NCI-H2171 treated with DMSO at 0.1 percent for 48 hours (cell line): ENCODE measurements at places on chromosomes 2 and 18.
A peak's percentile ranks its signal among the peaks of the same experiment; 100 is the strongest.

GRCh38 chr2:106175086-106175850 is 18.8 kb downstream of the UXS1 start:
- DNase-seq = no peak

GRCh38 chr18:80203249-80203648 is 44.1 kb downstream of the PARD6G start:
- DNase-seq = no peak

GRCh38 chr2:144477957-144478311 is 42.0 kb downstream of the ZEB2 start:
- DNase-seq = no peak

- DNase-seq = no peak
Observed at GRCh38 chr2:83850071-83850725, 608.9 kb downstream of the SUCLG1 start.

DNA sequence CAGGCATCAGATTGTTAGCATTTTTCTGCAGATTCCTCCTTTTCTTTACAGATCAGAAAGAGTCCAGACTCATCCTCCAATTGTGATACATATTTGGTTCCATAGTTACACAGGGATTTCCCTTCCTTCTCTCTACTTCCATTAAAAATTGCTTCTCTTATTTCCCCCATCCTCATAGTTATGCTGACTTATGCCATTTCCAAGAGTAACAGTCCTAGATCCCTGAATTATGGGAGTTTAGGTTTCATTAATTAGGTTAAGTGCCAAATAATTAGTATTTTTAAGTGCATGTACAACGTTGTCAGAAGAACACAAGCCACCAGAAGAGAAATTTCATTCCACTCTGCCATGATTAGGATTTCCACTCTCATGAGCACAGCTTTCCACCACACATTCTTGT is 198.5 kb downstream of the BARD1 start:
- no peak for DNase-seq

- DNase-seq = no peak
Observed at GRCh38 chr18:74745633-74746403, 148.1 kb downstream of the ZNF407 start.

GRCh38 chr2:84841577-84841976 is 39.3 kb downstream of the TRABD2A start:
- DNase-seq = no peak

DNA sequence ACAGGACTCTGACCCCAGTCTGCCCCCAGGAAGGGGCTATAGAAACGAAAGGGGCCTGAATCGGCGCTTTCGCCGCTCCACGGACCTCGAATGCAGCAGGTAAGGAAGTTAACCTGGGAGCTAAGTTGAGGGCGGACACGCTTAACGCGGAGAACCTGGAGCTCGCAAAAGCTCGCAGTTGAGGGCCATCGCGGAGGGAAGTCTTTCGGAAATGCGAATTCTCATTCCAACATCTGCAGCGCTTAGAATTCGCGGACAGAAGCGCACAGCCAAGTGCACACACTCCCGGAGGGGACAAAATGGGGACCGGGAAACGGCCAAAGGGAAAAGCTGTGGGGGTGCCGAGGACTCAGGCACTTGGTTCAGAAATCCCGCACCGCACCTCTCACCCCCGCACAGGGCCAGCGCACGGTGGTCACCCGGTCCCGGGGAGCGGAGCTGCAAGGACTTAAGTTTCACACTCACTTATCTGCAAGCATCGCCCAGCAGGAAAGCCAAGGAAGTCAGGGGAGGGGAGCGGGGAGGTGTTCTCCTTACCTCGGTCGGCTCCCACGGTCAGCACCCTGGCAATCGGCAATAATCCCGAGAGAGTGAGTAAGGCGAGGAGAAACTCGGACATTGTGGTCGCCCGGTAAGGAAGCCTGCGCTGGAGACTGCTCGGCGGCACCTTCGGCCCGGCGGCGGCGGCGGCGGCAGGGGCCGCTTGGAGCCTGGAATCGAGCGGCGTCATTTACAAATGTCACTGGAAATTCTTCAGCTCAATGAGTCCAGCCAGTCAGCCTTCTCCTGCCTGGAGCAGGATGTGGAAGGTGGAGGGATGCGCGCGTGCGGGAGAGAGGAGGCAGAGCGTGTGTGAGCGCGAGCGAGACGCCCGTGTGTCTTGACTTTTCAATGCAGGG is 456 bp downstream of the LRP1B start:
- peak; percentile 76 for DNase-seq

DNA sequence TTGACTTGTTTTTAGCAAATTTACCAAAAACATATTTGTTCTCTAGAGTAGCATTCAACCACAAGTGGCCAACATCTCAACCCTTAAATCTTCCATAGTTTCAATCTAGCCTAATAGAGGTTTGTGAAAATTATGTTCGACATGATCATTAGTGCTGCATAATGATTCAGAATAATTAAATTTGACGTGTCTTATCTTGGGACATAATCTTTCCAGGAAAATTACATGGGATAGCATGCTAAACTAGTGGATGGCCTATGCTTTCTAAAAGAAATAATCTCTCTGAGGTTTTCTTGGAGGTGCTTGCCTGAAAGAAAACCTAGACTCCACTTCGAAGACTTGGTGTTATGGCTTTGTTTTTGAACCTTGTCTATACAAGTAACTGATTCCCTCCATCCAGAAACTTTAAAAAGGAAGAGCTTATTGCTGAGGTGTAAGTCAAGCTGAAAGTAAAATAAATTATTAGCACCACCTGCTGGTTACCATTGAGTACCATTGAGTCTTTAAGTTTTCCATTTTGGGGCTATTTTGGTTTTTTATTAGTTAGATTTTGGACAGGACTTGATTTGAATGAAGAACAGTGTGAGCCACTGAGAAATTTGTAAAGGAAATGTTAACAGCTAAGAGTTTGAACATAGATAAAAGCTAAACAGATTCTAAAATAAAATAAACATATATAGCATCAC is 32.7 kb downstream of the COX7A2L start:
- peak; percentile 22 for DNase-seq

- no peak for DNase-seq
Observed at GRCh38 chr2:236014408-236015131, 153.6 kb downstream of the GBX2 start.

- no peak for DNase-seq
Observed at GRCh38 chr2:102356381-102356712, 751 bp downstream of the IL18R1 start.

DNA sequence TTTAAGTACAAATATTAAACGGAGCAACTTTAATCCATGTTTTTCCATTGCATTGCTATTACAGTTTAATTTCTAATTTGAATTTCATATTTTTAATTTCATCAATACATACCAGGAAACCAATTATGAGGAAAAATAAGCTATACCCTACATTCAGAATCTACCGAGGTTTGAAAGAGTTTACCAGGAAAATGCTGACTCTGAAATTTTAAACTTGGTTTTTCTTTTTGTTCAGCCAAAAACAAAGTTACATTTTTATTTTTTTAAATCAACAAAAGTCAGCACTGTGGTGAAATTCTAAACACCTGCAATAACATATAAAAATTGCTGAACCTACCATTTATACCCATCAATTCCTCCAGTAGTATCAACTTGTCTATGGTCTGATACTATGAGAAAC is 53.7 kb downstream of the GFPT1 start:
- no peak for DNase-seq

DNA sequence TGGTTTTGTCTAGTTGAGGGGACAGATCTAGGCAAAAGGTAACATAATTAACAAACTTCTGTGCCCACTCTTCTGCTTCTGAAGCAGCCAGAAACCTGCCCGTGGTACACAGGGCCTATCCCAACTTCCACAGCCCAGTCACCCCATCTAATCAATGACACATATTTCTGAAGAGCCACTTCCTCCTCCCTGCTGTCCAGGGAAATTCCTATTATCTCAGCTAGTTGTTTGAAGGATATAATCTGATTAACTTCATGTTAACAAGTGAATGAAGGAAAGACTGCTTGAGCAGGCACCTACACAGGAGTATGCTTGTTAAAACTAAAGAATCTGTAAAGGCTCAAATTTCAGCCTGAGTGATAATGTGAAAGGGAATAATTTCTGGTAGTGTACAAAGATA is 61.4 kb downstream of the CCDC148 start:
- no peak for DNase-seq

DNA sequence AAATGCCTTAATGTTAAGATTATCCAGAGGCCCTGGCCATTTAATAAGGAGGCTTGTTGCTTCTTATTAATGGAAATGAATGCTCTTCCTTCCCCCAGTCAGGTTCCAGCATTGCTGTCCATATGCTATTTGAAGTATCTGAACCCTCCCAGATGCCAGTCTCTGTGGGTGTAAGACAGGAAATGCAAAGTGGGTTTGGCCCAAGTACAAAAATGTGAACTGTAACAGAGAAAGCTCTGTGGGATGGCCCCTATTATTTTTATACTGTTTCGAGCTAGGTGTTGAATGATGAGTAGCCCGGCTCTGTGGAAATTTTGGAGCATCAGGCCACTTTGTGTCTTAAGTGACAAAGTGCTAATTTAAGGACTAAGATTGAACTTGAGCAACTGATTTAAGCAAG is 141.0 kb downstream of the UXS1 start:
- no peak for DNase-seq

GRCh38 chr2:96549967-96550786 is 13.6 kb downstream of the ARID5A start:
- no peak for DNase-seq

- no peak for DNase-seq
Observed at GRCh38 chr2:156818944-156819343, 382.8 kb downstream of the GPD2 start.

DNA sequence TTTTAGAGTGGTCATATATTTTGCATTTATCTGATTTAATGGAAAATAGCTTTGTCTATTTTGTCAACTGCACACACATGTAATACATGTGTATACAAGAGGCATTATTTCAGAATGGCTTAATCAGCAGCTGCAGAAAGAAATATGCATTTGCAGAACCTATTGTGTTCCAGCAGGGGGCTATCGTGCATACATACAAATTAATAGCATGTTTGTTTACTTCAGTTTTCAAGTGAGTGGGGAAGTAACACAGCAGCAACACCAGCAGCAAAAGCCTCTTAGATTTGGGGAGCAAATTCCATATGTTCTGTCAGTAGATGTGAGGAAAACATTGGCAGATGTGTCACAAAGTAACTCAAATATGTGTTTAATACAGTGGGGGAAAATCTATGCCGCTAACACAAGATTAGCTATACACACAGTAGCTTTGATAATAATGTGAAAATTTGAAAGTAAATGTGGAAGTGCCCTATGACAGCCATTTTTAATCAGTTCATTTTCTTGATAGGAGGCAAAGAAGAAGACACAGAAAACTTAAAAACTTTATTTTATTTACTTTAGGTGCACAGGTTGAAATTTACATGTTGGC is 218.1 kb downstream of the WDR7 start:
- peak; percentile 65 for DNase-seq

GRCh38 chr18:70382017-70382416 is 93.2 kb downstream of the SOCS6 start:
- no peak for DNase-seq

GRCh38 chr2:133139847-133140533 is 428.3 kb downstream of the NCKAP5 start:
- DNase-seq = no peak

GRCh38 chr2:61379521-61379920 is 91.4 kb downstream of the USP34 start:
- DNase-seq = no peak

DNA sequence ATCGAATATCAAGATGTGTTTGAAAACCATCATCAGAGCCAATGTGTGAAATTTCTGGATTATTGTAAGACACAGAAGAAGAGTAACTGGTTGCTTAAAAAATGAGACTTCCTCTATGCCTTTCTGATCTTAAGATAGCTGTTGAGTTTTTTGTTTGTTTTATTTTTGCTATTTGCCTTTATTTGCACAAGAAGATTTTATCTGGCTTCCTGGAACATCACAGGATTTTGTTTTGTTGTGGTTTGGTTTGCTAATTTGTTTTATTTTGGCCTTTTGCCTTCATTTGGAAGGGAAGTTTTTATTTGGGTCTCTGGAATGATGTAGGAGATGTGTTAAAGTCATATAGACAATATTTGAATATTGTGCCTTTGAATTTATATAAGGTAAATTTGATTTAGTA is 3.9 kb upstream of the CYTIP start:
- no peak for DNase-seq

DNA sequence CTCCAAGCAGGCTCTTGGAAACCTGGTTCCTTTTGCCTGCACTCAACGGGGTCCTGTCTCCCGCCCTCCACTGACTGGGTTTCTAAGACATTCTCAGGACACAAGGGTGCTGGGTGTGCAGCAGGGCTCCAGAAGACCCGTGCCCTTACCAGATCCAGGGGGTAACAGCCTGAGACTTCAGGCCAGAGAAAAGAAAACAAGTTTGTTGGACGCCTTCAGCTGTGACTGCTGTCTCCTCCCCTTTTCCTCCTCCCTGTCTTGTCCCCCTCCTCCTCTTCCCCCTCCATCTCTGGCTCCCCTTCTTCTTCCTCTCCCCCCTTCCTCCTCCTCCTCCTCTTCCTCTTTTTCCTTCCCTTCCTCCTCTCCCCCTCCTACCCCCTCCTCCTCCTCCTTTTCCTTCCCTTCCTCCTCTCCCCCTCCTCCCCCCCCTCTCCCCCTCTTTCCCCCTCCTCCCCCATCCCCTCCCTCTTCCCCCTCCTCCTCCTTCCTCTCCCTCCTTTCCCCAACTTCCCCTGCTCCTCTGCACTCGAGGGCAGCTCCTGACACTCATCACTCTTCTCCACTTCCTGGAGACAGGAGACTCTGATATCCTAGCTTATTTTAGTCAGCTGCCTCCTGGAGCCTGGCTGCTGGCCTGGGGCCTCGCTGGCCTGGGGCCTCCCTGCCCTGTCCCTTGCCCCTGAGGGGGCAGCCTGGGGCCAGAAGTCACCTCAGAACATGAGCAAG is 12.4 kb downstream of the ADRA2B start:
- DNase-seq = no peak

- no peak for DNase-seq
Observed at GRCh38 chr2:12741380-12741779, 24.6 kb downstream of the TRIB2 start.

DNA sequence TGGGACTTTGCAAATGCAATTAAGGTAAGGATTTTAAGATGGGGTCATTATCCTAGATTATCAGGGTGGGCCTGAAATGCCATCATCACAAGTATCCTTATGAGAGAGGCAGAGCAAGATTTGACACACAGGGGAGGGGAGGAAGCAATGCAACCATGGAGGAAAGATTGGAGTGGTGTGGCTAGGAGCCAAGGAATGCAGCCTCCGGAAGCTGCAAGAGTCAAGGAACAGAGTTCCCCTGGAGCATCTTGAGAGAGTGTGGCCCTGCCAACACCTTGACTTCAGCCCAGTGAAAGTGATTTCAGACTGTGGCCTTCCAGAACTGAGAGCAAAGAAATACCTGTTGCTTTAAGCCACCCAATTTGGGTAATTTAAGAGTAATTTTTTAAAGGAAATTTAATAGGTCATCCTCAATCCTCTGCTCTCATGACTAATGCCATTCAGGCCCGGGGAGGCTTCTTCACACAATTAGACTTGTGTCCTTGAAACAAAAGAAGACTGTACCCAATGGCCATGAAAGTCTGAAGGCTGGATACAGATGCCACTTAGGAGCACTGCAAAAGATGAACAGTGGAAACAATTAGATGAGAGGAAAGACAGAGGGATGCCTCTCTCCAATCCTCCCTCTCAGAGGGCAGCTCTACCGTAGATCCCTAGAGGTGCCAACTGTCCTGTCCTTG is 250.3 kb upstream of the ID2 start:
- DNase-seq = no peak

- DNase-seq = no peak
Observed at GRCh38 chr2:149400997-149401396, 70.6 kb downstream of the LYPD6 start.
